ENCODE measurements at places on chromosomes 7 and 10.

DNA sequence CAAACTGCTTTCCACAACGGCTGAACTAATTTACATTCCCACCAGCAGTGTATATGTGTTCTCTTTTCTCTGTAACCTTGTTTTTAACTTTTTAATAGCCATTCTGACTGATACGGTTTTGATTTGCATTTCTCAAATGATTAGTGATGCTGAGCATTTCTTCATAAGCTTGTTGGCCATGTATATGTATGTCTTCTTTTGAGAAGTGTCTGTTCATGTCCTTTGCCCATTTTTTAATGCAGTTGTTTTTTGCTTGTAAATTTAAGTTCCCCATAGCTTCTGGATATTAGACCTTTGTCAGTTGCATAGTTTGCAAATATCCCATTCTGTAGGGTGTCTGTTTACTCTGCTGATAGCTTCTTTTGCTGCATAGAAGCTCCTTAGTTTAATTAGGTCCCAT is 6.1 kb downstream of the ZNF786 start:
- no peak for DNase-seq

GRCh38 chr7:149466364-149466763 is 5.5 kb upstream of the ZNF777 start:
- DNase-seq: no peak

DNA sequence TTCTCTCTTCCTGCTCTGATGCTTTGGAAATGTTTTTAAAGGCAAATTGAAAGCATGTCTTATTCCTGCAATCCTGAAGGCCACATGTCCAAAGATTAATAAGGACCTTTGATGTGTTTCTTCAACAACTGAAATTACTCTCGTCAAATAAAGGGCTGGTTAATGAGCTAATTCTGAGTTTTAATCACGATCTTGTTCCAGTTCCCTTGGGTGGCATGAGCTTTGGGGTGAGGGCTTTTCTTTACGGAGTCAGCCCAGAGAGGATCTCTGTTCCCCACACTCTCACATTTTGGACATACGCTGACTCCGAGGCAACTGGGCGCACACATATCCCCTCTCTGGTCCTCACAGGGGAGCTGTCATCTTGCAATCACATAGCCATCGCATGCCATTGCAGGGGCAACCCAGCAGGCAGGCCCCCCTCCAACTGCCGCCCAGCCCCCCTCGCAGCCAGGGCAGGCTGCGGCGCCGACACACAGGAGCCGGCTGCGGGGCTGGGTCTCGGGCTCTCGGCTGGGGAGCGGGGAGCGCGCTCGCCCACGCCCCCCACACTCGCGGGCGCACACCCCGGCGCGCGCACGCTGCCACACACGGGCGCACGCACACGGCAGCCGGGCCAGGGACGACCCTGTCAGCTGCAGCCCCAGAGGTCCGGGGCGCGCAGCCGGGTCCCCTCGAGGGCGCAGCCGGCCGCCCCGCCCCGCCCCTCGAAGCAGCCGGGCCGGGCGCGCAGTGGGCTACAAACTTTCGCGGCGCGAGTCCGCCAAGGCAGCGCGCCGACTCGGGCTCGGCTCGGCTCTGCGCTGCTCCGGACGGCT is at the start of gene GDF10:
Gene GDF10, plus strand, starts transcription at position 587 of the 818 bp plus-strand sequence. CDS start 455 bp downstream, outside the sequence.
- DNase-seq: peak; percentile 21

DNA sequence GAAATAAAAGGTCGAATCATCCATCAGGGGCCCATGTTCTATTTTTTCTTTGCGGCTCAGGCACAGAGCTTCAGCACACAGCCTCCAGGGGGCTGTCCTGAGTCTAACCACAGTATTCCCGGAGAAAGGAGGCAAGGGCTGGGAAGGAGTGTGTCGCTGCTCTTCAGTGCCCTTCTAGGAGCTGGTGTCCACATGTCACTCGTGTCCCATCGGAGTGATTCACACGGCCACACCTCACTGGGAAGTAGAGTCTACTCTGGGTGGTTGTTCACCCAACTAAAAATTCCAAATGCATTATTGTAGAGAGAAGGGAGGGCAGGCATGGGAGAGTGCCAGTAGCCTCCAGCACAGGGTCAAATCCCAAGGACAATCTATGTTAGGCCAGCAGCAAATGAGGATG is 114.8 kb upstream of the LANCL2 start:
- no peak for DNase-seq

- DNase-seq: no peak
Observed at GRCh38 chr7:158264881-158265742, 322.5 kb downstream of the PTPRN2 start.

Data from activated T-cell treated with anti-CD3 and anti-CD28 coated beads for 48 hours (primary cell).